NK-92 treated with Interleukin-12 subunit alpha and Interleukin-12 subunit beta, amount 100 ng/mL, for 24 hours (cell line): ENCODE measurements at places on chromosomes 4 and X.

GRCh38 chr4:147753047-147753446 is 21.2 kb downstream of the ARHGAP10 start:
- no peak for DNase-seq

- DNase-seq: no peak
Measured at GRCh38 chrX:9519546-9520216, 54.8 kb downstream of the TBL1X start.

- no peak for DNase-seq
Measured at GRCh38 chrX:40068048-40068447, 29.7 kb downstream of the BCOR start.

- DNase-seq: no peak
Measured at GRCh38 chrX:56766554-56767347, 37.7 kb downstream of the NBDY start.

- no peak for DNase-seq
Measured at GRCh38 chrX:132810964-132811712, 147.3 kb downstream of the HS6ST2 start.

GRCh38 chr4:71402616-71403015 is 63.8 kb downstream of the SLC4A4 start:
- no peak for DNase-seq

DNA sequence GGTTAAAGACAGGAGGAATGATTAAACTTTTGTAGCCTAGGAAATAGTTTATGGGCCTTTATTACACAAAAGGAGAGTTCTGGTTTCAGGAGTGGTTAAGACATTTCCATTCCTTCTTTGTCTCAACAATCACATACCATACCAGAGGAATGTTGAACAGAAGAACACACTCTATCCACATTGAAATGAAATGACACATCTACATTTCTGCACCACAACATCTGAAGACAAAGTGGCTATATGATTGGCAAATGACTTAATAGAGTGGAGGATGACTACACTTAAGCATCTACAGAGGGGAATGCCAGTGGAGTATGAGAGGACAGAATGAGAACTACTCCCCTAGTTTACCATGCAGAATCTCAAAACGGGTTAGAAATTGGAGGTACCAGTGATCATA is 8.0 kb downstream of the CYP2U1 start:
- DNase-seq: no peak

DNA sequence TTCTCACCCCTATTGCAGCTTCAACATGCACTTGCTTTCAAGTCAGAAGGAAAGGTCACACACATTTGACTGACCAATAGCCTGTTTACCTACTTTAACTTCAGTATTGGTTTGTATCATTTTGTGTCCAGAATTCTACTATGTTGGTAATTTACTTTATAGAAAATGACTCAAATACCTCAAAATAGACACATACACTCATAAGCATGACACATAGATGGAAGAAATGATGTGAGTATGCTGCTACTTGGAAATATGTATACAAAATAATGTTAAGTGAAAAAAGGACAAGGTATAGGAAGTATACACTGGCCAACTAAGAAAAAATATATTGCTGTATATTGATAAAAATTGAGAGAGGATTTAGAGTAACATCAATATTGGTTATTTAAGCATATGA is 98.8 kb upstream of the CASK start:
- no peak for DNase-seq

- DNase-seq: no peak
Measured at GRCh38 chr4:189124149-189124758, 816.4 kb upstream of the FRG1 start.

DNA sequence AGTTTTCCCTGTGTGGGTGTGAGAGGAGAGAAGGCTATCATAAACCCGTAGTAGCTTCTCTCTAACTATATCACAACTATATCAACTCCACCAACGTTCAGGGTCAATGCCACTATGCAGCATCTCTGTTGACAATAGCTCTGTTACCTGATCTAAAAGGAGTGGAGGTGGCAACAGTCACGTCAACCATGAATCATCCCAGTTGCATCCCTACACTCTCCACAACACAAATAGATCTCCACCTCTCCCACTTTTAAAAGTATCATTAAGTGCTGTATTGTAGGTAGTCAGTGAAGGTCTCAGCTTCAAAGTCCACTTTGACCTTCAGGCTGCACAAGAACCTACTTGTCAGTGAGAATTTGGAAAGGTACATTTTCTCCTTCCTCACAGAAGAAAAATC is 600.5 kb upstream of the GRIA3 start:
- DNase-seq: no peak

DNA sequence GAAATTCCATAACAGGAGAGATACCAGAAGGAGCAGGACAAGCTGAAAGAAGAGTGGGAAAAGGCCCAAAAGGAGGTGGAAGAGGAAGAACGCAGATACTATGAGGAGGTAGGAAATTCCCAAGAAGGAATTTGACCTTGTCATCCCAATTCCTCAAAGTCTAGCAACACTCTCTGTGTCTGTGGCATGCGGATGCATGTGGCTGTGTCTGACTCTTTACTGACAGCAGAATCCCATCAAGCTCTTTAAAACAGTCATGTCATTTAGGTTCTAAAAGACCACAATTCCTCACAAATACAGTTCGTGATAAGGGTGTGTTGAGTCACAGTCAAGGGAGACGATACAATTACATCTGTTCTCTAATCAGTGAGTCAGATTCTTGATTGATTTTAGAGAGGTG is 68.5 kb downstream of the PHOX2B start:
- no peak for DNase-seq

DNA sequence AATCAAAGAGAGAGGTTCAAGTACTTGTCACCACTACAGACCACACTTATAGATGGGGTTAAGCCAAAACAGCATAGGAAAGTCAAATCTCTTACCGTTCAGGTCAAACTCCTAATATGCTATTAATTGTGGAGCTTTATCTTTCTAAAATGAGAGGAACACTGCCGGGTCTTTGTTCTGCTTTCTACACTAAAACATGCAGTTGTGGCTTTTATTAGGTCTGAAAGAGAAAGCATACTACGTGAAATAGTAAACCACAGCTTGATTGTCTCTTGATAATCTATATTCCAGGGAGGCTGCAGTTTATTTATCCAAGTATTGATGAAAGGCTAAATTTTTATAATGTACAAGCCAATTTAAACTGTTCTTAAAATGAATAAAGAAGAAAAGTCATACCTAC is 12.3 kb upstream of the INPP4B start:
- no peak for DNase-seq

DNA sequence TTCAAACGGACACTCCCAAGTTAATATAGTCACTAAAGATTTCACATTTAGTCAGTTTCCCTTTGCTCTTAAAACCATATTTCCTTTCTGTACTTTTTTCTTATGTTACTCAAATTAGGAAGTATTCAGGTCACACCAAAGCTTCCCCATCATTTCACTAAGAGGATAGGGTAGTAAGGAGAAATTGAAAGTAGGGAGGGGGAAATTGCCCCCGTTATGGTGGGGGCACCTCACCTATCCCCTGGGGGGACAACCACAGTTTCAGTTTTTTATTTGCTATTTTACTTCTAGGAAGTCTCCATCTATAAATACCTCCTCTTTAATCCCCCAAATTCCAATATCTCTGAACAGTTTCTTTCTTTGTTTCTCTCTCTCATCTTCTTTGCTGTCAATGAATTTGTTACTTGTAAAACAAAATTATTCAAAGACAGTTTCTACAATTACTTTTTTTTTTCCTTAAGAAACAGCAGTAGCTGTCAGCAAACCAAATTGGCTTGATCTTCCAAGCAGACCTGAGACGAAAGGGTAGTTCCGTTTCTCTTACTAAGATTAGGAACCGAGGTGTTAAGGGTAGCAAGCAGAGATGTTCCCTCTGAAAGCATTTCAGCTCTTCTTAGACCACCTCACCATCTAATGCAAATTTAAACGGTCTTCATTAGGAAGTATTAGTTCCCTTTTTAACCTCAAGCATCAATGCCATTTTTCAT is 160.2 kb upstream of the KLF3 start:
- no peak for DNase-seq

- no peak for DNase-seq
Measured at GRCh38 chrX:128848374-128848773, 674.9 kb downstream of the SMARCA1 start.

DNA sequence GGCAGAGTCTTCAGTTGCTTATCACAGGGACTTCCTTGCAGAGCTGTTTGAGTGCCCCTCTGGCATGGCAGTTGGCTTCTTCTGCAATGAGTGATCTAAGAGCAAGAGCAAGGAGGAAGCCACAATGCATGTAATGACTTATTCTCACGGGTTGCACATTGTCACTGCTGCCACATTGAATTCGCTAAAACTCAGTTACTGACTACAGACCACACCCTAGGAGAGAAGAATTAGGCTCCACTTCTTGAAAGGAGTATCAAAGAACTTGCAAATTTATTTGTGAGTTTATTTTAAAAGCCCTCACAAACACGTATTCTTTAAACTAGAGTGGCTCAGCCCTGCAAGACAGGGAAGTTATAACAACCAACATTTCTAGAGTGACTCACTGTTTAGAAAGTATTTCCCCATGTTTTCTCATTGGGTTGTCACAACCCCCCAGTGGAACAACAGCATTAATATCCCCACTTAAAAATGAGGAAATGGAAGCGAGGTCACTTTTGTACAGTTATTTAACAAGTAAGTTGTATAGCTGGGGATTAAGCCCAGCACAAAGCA is 32.4 kb upstream of the RBPJ start:
- DNase-seq: no peak

GRCh38 chr4:150224896-150225591 is 146.8 kb downstream of the DCLK2 start:
- DNase-seq: no peak

DNA sequence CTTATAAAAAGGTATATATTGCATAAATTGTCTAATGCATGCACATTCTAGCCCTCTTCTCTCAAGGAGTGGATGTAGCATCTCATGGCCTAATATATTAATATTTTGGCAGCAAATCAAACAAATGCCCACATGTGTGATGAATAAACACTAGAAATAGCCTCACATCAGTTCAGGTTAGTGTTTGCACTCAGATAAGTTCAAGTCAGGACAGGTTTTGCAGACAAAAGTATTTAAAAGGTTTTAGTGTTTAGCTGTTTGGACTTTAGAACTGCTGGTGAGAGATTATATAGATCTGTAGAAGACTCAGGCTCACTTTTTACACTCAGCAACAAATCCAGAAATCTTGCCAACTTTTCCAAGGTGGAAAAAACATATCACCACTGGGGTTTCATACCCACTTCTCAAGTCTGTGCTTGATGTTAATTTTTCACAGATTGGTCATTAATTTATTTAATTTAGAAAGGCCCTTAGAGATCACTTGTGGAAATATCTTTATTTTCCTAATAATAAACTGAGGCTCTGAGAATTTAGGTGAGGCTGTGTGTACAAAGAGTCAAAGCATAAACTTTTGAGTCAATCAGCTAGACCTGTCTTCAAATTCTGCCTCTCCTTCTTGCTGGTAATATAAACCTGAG is 362.6 kb downstream of the GASK1B start:
- DNase-seq: no peak

DNA sequence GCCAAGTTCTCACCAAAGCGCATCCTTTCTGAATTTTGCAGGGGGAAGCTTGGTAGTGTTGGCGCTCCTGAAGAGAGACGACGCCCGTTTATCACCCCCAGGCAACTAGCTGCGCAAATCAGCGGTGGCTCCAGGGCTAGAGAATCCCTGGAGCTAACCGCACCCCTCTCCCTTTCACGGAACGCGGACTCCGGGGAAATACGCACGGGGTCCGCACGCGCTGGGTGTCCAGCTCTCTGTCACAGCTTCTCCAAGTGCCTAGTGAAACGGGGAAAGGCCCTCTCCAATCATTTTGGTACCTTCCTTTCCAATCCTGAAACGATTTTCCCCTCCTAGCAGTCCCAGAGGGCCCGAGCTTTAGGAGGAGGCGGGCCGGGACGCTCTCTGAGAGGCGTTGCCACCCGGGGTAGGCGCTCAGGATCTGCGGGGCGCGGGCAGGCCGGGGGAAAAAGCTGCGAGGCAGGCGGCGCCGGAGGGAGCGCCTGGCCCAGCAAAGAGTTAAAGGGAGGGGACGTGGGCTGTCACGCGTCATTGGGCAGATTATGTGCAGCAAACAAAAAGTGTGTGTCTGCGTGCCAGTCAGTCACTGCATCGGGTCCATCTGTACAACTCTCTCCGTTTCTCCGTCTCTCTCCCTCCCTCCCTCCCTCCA is at the start of gene PRDM8:
Gene PRDM8 (plus strand): TSS at position 582 of the 652 bp plus-strand sequence. CDS start 2,578 bp downstream, outside the sequence.
- peak; percentile 46 for DNase-seq

DNA sequence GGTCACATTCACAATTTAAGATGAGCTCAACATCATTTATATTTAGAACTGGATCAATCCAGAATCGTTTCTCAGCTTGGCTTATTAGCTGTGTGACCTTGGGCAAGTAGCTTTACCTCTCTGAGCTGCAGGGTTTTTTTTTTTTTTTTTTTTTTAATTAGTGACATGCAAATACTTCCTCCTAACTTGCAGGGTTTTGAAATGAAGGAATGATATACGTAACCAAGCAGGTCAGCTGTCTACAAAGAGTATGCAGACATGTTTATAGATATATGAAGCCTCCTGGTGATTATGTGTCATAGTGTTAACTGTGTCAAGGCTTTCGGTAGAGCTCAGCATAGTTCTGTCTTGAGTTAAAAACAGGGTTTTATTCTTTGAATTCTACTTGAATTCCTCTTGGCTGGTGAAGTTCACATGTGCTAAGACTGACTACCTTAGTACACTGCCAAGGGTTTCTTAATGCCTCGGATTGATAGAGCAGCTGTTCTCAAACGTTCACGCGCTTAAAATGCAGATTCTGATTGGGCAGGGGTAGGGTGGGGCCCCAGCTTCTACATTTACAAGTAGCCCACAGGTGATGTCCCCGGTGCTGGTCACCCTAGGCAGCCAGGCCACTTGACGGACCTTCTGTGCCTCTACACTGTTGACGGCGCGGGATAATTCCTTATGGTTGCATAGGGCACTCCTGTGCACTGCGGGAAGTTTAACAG is 654 bp upstream of the STS start:
- no peak for DNase-seq

GRCh38 chr4:72709475-72709874 is 140.5 kb upstream of the ADAMTS3 start:
- no peak for DNase-seq

DNA sequence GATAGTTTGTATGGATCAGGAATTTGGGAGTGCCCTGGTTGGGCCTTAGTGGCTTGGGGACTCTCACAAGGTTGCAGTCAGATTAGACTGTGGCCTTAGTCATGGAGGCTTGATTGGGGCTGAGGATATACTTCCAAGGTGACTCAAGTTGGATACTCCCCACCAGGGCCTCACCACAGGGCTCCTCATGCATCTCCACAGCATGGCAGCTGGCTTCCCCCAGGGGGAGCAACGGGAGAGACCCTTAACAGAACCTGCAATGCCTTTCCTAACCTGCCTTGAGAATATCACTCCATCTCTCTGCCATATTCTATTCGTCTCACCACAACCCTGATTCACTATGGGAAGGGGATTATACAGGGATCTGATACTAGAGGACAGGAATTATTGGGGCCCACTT is 161.9 kb downstream of the RELL1 start:
- no peak for DNase-seq

- no peak for DNase-seq
Measured at GRCh38 chr4:95417531-95417930, 131.2 kb downstream of the UNC5C start.

- no peak for DNase-seq
Measured at GRCh38 chrX:13029887-13030771, 14.3 kb downstream of the FAM9C start.

- no peak for DNase-seq
Measured at GRCh38 chr4:117796677-117797076, 237.6 kb upstream of the NDST3 start.
